ENCODE measurements at places on chromosomes 11 and 22.
A peak's percentile ranks its signal among the peaks of the same experiment; 100 is the strongest.

DNA sequence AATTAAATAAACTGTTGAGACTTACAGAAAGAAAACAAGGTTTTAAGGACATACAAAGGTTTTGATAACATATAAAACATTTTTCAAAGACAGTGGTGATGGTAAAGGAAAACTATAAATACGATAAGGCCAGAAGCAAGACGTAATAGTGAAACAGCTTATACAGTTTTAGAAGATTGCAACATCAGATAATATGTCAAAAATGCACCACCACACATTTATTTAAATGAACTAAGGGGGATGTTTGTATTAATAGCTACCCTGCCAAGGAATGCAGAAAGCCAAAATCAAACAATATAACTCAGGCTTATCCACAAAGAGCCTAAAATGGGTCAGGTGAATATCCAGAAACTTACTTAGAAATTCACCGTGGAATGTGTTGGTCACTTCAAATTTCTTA lies 981.6 kb upstream of the FAT3 start:
- DNase-seq = no peak

- no peak for DNase-seq
These were observed 18.4 kb upstream of the OSBPL5 start for GRCh38 chr11:3183523-3183922.

- no peak for DNase-seq
These were observed 39.3 kb upstream of the SPON1 start for GRCh38 chr11:13923182-13923581.

DNA sequence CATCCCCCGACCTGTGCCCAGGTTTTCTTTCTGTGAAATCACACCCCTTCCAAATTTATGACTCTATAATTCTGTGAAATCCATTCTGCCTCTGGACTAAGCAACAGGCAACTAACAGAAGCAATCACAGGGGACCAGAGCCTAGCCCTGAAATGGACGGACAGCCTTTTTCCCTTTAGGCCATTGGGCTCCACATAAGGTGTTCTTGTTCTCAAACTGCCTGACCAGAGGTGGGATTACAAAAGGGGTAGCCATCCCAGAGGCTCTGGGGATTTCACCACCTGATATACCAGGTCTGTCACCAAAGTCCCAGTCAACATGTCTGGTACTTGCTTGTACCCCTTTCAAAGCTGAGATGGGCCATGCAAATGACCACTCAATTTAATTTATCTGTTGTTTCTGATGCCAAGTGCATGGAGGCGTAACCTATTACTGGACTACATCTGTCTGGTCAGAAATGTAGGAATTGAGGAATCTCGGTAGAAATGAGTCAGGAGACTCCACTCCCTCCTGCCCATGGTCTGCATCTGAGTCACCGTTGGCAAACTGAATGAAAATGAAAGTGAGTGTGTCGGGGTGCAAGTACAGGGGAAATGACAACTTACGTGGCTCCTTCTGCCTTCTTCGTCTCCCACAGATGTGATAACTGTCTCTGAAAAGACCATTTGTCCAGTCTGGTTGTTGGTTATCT lies 10.2 kb downstream of the DKK3 start:
- peak; percentile 94 for DNase-seq

- DNase-seq = no peak
These were observed 78.9 kb downstream of the C11orf58 start for GRCh38 chr11:16817351-16817750.

DNA sequence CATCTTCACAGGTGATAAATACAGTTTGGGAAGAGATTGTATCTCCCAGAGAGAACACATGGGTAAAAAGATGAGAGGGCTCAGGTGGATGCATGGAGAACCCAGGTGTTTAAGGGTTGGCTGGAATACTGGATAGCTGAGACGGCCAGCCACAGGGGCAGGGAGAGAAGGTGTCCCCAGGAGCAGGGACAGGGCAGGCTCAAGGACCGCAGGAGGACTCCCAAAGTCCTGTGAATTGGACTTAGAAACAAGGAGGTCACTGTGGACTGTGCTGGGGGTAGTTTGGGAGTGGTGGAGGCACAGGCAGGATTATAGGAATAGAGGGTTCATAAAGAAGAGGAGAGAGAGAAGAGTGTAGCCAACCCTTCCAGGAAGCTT lies 103.8 kb upstream of the PARVA start:
- no peak for DNase-seq

Measured in AG08395 (cell line).